ENCODE measurements at places on chromosomes 12 and 14.

GRCh38 chr12:92528097-92528496 is 174.7 kb upstream of the PLEKHG7 start:
- no peak for DNase-seq

DNA sequence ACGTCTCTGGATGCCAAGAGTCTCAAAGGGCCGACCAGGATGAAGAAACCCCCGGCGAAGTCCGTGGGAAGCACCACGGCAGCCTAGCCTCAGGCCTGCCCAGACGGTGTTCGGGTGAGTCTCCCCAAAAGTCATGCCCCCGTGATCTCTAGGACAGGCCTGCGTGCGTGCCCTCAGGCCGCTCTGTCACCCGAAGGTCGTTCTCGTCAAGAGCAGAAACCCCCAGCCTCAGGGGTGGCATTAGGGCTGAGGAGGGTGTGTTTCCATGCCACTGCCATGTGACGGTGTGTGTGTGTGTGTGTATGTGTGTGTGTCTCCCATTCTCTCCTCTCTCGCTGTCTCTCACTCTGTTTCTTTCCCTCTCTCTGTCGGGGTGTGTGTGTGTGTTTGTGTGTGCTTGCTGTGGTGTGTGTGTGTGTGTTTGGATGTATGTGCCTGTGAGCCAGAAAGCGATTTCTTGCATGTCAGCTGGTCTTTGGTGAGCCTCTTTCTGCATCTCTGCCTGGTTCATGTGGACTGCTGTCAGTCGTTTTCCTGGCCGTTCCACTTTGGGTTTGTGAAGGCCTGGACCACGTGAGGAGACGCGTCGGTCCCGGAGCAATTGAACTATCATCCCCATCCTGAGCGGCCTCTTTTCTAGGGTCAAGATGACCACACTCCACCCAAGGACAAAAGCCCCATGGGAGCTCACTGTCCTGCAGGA is 772.5 kb upstream of the ALG10B start:
- no peak for DNase-seq

DNA sequence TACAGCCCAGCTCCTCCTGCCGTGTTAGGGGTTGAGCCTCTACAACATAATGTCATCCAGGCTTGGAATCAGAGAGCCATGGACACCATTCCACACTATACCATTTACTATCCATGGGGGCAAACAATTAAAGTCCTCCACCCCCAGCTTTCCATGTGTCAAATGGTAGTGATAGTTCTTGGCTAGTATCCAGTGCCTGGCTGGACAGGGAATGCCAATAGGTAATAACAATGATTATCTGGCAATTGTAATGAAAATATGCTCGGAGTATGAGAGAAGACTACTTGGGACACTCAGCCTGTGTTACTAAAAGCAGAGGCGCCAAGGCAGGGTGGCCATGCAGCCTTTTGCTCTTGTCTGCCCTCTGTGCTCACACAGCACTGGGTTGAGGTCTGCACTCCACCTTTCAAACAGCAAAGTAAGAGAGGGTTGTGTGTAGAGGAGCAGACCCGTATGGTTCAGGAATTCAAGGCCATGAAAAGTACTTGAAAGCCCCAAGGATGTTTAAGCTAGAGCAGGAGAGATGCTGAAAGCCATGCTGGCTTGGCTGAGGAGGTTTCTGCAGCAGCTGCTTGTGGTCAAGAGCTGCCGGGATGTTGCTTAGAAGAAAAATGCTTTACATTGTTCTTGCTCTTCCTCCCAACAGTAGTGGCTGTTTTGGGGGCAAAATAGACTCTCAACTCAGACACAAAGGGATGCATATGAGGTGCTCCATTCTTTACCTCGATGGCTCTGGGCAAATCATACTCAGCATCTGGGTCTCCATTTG is 10.6 kb downstream of the SERPINA3 start:
- DNase-seq = no peak

DNA sequence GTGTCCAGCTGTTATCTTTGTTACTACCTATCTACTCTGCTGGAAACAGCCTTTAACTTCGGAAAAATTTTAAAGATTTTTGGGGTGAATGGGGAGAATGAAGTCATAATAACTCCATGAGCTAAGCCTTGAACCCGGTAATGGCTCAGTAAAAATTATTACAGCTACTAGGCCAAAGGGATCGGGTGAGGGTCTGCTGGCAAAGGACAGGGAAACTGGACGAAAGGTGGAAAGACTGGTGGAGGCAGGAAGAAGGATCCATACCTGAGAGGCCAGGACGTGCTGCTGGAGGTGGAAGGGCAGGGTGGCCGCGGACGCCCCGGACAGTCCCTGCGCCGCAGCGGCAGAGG is 10.1 kb downstream of the TBX3 start:
- no peak for DNase-seq

DNA sequence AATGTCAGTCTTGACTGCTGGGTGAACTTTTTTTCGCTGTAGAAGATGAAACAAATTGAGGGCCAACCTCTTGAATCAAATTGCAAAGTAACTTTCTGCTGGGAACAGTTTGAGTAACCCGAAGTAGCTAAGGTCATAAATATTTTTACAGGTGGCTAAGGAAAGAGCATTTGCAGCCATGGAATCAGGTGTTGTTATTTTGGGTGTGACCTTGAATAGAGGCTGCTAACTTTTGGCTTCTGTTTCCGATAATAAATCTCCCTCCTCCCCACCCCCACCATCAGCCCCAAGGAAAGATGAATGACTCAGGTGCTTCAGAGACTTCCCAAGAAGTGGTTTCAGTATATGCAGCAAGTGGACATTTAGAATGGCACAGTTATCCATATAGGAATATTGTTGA is 571.7 kb downstream of the DIO2 start:
- DNase-seq = no peak

DNA sequence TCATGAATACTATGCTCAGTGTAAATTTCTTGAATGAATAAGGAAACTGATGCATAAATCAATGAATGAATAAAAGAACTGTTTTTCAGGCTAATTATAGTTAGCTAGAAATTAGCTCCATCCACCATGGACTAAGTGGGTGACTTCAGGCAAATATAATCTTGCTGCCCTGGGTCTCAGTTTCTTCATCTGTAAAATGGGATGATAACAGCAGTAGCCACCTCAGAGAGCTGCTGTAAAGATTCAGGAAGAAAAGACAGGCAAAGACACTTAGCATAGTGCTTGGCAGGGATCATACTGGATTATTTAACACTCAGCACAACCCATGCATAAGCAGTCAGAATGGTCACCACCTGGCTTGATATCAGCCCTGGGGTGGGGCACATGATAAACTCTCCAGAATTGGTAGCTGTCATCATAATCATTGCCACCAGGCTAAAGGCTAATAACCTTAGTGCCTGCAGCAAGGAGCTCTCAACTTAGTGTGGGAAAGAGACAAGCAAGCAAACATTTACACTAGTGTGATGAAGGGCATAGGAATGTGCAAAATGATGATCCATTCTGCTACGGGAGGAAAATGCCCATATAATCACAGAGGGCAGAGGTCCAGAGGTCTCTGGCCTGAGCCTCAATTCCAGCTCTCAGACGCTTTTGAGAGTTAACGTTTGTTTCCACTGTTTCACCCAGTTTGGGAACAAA is 234.7 kb upstream of the TBX3 start:
- no peak for DNase-seq

DNA sequence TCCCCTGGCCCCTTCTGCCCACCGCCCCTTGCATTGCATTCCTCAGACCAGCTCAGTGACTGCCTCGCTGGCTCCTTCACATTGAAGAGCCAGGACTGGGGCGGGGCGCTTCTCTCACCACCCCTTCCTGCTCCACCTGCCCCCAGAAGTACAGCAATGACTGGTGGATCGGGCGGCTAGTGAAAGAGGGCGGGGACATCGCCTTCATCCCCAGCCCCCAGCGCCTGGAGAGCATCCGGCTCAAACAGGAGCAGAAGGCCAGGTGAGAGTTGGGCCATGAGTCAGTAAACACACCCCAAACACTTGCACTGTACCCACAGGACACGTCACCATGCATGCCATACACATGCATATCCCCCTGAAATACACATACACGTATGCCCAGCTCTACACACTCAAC is 5.8 kb downstream of the CACNB3 start:
- DNase-seq = no peak

DNA sequence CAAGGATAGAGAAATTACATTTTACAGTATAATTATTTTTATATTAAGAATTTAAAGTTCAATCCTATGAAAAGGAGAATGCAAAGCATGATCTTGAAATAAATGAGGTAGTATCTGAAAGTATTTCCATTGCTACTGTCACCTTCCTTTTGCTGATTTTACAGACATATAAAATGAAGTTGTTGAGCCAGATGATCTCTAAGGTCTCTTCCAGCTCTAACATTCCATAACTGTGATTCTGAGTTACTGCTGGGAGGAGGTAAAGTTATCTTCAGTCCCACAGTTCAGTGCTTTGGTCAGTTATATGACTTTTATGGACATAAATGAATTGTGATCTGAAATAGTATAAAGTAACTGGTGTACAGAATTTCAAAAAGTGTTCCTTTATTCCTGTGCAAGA is 52.8 kb downstream of the SLC38A6 start:
- no peak for DNase-seq

GRCh38 chr12:49219417-49220026 is 30.6 kb upstream of the TUBA1A start:
- DNase-seq = no peak

DNA sequence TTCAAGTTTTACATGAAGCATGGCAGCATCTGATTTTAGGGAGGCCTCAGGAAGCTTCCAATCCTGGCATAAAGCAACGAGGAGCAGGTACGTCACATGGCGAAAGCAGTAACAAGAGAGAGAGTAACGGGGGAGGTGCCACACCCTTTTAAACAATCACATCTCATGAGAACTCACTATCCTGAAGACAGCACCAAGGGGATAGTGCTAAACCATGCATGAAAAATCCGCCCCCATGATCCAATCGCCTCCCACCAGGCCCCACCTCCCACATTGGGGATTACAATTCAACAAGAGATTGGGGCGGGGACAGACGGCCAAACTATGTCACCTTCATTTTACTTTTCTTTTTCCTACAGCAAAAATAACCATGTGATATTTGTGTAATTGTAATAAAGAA is 7.2 kb upstream of the MAP3K9 start:
- DNase-seq = peak; percentile 31
